ENCODE measurements at places on chromosomes 7 and 10.

DNA sequence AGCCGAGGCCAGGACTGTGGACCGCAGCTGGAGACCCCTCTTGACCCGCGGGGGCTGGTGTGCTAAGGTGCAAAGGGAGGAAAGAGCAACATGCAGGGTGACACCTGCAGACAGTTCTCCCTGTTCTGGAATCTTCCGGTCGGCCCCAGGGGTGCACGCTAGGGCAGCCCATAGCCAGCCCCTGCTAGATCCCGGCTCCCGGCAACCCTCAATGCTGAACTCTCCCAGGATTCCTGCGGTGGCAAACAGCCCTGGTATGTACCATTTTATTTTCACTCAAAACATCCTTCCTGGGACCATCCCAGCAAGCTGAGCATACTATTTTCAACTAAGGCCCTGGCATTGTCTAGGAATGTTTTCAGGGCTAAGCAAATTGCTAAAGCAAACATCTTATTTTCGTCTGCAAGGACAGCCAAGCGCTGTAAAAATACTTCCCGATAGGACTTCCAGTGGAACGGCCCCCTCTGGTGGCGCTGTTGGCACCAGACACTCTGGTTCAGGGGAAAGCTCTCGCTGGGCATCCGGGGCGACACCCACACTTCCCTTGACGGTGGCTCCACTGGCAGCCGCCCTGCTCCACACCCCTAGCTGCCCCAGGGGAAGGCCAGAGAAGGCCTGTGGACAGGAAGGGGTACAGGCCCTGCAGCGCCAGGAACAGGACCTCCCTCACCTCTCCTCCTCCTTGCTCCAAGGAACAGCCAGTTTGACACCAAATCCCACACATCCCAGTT lies 99.4 kb downstream of the CTBP2 start:
- no peak for DNase-seq

GRCh38 chr7:124257638-124258308 lies 224.9 kb upstream of the TMEM229A start:
- DNase-seq = no peak

GRCh38 chr10:112332509-112333228 lies 41.2 kb upstream of the ACSL5 start:
- DNase-seq = no peak

DNA sequence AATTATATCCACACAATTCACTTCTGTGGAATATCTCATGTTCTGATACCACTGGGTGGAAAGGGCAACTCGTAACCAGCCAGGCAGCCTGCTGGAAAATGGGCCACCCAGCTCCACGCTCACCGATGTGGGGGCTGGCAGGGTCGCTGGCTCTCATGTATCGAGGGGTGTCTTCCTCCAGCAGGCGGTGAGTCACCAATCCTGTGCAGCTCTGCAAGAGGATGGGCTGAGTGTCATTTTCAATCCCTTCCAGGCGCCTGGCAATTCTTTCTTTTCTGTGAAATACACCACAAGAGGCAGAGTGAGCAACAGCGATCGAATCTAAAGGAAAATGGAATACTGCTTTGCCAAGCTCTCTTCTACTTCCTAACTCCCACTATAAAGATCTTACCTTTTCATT lies 80.1 kb downstream of the SVIL start:
- no peak for DNase-seq

- DNase-seq = no peak
Observed at GRCh38 chr10:28359334-28359733, 56.5 kb upstream of the MPP7 start.

GRCh38 chr10:21300551-21300950 lies 224.9 kb downstream of the SKIDA1 start:
- DNase-seq = no peak

DNA sequence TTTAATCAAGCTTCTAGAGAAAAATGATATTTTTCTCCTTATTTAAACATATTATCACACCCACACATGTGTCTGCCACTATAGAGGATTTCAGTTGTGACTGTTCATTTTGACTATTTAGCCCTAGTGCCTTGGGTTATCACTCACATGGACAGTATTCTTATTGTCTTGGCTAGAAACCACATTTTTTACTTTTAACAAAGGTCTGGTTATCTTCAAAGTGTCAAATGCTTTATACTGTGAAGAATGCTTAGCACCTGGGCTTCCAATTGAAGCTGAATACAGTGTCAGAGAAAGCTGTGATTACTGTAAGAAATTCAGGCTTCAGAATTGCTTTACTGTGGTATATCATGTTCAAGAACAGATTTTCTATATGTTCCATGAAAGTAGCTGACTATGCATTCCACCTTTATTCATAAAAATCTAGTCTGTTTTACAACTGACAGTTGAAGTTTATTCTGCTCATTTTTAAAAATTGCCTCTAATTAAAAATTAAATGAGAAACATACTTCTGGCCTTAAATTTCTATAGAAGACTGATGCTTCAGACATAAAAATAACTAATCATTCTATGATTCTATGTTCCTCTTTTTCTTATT lies 278.6 kb downstream of the SEMA3D start:
- no peak for DNase-seq

DNA sequence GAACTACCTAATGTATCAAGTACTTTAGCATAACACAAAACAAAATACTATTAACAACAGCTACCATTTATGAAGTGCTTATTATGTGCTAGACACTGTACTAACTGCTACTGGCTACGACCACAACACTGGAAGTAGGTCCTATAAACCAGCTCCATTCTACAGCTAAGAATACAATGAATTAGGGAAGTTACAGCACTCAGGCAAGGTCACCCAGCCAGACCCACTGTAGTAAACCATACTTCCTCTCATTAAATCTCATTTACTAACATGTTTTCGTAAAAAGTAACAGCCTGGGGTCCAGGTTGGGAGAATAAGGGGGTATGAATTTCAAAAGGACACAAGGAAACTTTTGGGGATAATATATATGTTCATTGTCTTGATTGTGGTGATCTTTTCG lies 25.4 kb downstream of the NAPEPLD start:
- DNase-seq = no peak

DNA sequence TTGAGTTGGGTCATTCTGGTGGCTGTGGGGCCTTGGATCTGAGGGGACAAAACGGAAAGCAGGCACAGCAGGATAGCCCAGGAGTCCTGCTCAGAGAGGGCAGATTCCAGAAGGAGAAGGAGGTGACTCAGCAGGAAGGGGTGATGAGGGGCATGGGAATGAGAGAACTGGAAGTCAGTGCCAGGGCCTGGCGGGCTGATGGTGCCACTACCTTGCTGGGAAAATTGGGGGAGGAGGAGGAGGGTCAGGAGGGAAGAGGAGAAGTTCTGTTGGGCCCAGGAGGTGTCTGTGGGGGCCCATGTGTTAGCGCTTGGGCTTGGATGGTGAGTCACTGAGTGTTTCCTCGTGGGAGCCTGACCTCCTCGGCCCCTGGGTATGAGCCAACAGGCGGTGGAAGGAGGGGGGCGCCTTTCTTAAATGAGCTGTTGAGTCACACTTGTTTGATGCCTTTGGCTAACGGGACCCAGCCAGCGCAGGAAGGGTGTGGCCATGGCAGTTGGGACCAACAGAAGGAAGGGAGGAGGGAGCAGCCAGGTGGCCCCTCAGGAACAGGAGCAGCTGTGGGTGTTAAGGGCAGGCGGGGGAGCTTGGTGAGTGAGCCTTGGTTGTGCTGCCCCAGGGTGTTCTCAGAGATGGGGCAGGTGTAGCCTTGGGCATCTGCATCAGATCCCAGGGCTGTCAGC lies 130.0 kb upstream of the BTBD16 start:
- no peak for DNase-seq

- no peak for DNase-seq
Observed at GRCh38 chr7:112184455-112184854, 21.7 kb downstream of the DOCK4 start.

- peak; percentile 6 for DNase-seq
Observed at GRCh38 chr7:21261627-21262594, 166.0 kb upstream of the SP4 start.

DNA sequence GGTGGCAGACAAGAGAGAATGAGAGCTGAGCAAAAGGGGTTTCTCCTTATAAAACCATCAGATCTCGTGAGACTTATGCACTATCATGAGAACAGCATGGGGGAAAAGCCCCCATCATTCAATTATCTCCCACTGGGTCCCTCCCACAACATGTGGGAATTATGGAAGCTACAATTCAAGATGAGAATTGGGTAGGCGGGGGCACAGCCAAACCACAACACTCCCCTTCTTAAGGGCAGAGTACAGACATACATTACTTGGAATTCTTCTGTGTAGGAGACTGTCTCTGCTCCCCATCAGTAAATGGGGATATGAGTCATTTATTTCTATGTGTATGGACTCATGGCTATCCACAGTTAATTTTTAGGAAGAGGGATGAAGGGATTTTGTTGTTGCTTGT lies 31.2 kb downstream of the FAM171A1 start:
- DNase-seq = no peak

GRCh38 chr10:60031664-60032063 lies 125.3 kb upstream of the CCDC6 start:
- no peak for DNase-seq

- DNase-seq = no peak
Observed at GRCh38 chr10:77601488-77601887, 36.1 kb downstream of the KCNMA1 start.

GRCh38 chr7:85104432-85105205 lies 82.2 kb downstream of the SEMA3D start:
- DNase-seq = no peak

GRCh38 chr10:75159519-75159918 lies 48.1 kb downstream of the SAMD8 start:
- DNase-seq = no peak

Measured in T-helper 9 cell (primary cell).